ENCODE measurements at places on chromosomes 7 and 10.

DNA sequence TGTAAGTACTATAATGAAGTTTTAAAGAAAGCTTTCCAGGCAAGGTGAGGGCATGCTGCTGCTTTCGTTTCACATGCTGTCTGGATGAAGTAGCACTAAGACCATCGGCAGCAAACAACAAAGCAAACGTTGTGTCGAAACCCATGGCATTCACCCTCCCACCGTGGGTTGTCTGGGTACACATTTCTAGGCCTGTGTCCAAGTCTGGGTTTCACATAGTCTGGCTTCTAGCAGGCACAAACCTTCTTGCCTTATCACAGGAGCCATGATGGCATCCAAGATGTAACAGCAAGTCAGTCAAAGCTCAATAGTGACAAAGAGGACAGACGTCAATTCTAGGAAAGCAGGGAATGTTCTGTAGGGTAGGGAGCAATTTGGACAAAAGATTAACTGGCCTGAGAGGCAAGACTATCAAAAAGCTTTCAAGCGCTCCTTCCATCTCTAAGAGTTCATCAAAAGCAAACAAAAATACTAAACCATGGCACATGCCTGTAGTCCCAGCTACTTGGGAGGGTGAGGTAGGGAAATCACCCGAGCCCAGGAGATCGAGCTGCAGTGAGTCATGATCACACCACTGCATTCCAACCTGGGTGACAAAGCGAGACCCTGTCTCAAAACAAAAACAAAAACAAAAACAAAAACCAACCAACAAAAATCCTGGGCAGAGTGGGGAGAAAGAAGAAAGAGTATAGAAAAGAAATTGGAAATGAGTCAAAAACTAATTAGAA lies 42.7 kb downstream of the PAXIP1 start:
- DNase-seq: no peak

GRCh38 chr7:127107601-127108007 lies 145.1 kb downstream of the GRM8 start:
- DNase-seq: peak; percentile 21

DNA sequence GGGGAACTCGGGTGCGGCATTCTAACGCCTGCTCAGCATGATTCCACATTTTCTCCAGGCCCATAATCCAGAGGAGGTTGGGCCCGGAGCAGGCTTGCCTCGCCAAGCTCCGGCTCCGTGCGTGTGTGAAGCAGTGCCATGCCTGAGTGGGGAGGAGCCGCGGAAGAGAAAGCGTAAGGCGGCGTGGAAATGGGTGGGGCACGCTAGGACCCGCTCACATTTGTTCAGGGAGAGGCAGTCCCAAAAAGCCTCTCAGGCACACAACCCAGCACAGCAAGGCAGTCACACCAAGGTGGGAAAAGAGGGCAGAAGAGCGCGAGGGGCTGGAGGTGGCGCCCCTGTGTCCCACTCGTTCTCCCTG lies 695 bp upstream of the VDAC2 start:
- peak; percentile 75 for DNase-seq

DNA sequence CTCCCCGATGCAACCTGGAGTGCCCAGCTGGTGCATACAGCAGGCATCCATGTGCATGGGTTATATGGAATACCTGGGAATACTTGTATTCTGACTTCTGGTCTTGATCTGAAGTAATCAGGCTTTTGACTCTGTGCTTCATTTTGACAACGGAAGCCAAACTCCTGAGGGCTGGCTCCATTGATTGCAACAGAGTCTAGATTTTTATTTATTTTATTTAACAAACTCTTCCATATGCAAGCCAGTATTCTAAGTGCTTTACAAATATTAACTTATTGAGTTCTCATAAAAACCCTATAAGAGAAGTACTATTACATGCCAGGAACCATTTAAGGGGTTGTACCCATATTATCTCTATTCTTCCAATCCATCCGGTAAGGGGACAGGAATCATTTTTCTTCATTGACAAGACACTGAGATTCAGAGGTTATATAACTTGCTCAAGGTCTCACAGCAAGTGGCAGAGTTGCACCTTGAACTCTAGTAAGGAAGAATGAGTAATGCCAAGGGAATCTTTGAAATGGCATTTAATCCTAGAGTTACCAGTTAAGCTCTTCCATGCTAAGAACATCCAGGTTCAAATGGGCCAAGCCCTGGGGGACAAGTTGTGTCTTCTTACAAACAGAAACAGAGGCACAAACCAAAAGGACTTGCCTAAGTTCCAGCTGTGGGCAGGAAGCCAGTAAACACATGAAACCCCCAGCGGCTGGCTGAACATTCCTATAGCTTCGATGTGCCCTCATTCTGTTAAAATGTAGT lies 241.0 kb downstream of the WDR11 start:
- DNase-seq: no peak

Data from inflammatory macrophage (primary cell).